ENCODE measurements at places on chromosomes 1 and 21. TPM values are rescaled to one million over a fixed set of nuclear protein-coding genes. Genes with fewer than 3 reads are reported as not detected.
A peak's percentile ranks its signal among the peaks of the same experiment; 100 is the strongest.

- DNase-seq = no peak
Observed at GRCh38 chr1:184163674-184164465, 112.3 kb downstream of the TSEN15 start.

CDC20 gene
- 53.7 TPM for total RNA-seq

KRTAP7-1 gene
- total RNA-seq = not detected

GPR37L1 gene
- not detected for total RNA-seq

TCHH gene
- total RNA-seq = under 0.01 TPM

GRCh38 chr1:55825461-55825860, 610.3 kb upstream of the USP24 start:
- no peak for DNase-seq

TSACC gene
- not detected for total RNA-seq

GRCh38 chr1:169618367-169618766, 11.6 kb downstream of the SELP start:
- DNase-seq = peak; percentile 7

GRCh38 chr1:21620496-21620895, 48.7 kb downstream of the RAP1GAP start:
- DNase-seq = no peak

- DNase-seq = no peak
Observed at GRCh38 chr1:12064073-12064969, 1.2 kb downstream of the TNFRSF8 start.

MXRA8 gene
- not detected for total RNA-seq

DNA sequence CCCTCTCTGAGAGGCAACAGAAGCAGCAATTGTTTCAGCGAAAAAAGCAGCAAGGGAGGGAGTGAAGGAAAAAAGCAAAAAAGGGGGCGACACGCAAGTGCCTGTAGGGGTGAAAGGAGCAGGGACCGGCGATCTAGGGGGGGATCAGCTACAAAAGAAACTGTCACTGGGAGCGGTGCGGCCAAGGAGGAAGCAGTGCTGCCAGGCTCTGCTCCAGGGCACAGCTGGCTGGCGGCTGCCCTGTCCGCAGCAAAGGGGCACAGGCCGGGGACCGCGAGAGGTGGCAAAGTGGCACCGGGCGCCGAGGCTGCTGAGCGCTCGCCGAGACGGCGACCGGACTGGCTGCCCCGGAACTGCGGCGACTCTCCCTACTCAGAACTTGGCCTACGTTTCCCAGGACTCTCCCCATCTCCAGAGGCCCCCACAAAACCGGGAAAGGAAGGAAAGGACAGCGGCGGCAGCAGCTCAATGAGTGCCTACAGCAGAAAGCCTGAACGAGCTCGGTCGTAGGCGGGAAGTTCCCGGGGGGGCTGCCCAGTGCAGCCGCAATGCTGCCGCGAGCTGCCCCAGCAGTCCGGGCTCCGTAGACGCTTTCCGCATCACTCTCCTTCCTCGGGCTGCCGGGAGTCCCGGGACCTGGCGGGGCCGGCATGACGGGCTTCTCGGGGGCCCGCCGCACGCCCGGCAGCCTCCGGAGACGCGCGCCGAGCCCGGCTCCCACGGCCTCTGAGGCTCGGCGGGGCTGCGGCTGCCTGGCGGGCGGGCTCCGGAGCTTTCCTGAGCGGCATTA, 1.0 kb upstream of the CDKN2C start:
- DNase-seq = peak; percentile 48

GRCh38 chr21:39265603-39266002, 47.8 kb downstream of the BRWD1 start:
- no peak for DNase-seq

DNA sequence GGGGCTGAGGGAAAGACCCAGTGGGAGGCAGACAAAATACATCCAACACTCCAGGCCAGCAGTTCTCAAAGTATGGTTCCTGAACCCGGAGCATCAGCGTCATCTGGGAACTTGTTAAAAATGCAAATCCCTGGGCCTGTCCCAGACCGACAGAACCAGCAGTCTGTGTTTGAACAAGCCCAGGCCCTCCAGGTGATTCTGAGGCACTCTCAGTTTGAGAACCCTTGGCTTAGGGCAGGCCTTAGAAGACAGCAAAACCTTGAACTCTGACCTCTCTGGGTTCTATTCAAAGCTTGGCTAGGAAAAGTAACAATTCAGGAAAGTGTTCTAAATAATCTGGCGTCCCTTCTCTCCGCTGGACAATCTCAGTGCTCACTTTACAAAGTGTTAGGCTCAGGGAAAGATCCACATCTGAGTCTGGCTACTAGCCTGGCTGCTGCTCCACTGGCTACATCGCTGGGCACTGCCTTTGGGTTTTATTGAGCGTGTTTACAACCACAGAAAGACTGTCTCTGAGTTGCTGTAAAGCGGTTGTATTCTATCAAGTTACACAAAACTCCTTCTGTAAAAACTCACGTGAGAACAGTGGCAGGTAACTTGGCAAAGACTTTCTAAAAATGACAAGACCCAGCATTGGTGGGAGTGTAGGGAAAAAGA, 166.1 kb downstream of the HIVEP3 start:
- DNase-seq = no peak

DNA sequence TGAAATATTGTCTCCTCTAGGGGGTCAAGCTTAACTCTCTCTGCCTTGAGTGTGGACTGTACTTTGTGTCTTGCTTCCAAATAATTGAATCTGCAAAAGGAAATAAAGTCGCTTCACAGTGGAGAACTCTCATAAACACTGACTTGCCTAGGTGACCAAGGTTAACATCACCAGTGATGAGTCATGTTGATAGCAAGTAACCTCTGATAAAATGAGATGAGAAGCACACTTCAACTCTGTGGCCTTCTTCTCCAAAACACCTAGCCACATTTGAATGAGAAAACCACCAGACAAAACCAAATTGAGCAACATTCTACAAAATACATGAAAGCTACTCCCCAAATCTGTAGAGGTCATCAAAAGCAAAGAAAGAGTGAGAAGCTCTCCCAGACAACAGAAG, 37.6 kb downstream of the PDE4B start:
- no peak for DNase-seq

MRAP gene
- not detected for total RNA-seq

RNF220 gene
- total RNA-seq = 45.6 TPM

GRCh38 chr1:22461678-22462527, 10.3 kb downstream of the ZBTB40 start:
- no peak for DNase-seq

AMY1B gene
- not detected for total RNA-seq

GRCh38 chr21:34930971-34931370, 118.1 kb downstream of the RUNX1 start:
- no peak for DNase-seq

DNA sequence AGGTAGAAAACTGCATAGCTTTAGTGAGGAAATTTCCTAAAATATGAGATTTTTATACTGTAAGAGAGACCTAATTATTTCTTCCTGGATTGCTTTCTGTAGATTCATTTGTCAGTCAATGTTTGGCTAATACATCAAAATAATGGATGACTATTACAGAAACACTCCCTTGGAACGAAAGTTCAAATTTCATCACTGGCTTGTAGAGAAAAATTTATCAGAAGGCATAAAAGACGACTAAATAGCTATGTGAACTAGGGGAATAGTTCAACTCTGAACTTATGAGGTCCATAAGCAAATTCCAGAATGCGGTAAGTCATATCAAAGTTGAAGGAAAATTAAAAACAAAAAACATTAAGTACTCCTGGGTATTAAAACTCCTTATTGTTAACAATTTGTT, 36.0 kb downstream of the WNT2B start:
- DNase-seq = no peak

DNA sequence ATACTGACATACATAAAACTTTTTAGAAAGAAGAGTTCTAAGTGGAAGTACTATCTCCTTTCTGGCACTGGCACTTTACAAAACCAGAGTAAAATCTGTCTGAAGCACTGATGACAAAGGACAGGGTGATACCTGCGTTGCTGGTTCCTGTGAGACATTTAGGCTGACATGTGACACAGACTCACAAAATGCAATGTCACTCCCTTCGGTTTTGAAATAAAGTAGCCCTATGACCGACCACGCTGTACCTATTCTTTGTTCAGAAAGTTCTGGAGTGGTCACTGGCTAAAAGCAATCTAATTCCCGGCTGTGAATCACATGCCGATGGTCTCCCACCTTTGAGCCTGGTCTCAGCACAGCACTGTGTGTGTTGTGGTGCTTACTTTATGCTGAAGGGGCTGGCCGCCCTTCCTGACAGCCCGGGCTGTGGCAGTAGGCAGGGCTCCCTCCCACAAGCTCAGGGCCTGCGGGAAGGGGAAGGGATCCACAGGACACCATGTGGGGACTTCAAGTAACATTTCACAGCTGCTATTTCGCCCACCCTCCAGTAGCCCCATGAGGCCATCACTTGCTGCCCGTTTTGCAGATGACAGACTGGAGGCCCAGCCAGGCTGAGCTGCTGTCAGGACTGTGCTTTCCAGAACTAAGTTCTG, 48.0 kb downstream of the MRPL37 start:
- no peak for DNase-seq

GRCh38 chr21:44377922-44378645, 24.7 kb downstream of the TRPM2 start:
- no peak for DNase-seq

ATF3 gene
- total RNA-seq = 1.0 TPM

- peak; percentile 73 for DNase-seq
Observed at GRCh38 chr1:227318853-227319607, 738 bp upstream of the CDC42BPA start.

DNA sequence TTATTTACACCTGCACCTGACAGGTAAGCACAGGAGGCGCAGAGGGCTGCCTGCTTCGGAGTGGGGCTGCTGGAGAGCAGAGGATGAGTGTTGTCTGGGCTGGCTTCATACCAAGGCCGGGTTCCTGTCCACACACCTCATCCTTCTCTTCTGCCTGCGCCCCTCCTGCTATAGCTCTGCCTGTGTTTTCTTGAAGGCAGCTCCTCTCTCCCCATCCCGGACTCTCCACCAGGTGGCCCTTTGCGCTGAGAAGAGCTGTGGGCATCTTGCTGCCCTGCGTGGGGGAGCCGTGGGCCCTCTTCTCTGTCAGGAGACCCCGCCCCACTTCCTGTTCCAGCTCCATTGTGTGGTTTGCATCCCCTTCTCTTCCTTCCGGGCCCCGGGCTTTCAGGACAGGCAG, 35.0 kb downstream of the ARHGEF10L start:
- no peak for DNase-seq

OR2L5 gene
- total RNA-seq = not detected

ZSCAN20 gene
- total RNA-seq = 5.5 TPM

WASF2 gene
- total RNA-seq = 54.5 TPM

DNA sequence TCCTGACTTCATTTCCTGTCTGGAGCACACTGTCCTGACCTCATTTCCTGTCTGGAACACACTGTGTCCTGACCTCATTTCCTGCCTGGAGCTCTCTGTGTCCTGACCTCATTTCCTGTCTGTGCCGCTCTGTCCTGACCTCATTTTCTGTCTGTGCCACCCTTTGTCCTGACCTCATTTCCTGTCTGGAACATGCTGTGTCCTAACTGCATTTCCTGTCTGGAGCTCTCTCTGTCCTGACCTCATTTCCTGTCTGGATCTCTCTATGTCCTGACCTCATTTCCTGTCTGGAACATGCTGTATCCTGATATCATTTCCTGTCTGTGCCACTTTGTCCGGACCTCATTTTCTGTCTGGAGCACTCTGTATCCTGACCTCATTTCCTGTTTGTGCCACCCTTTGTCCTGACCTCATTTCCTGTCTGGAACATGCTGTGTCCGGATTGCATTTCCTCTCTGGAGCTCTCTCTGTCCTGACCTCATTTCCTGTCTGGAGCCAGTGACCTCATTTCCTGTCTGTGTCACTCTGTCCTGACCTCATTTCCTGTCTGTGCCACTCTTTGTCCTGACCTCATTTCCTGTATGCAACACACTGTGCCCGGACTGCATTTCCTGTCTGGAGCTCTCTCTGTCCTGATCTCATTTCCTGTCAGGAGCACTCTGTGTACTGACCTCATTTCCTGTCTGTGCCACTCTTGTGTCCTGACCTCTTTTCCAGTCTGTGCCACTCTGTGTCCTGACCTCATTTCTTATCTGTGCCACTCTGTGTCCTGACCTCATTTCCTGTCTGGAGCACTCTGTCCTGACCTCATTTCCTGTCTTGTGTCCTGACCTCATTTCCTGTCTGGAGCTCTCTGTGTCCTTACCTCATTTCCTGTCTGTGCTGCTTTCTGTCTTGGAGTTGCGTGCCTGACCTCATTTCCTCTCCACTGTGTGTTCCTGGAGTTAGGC, 27.6 kb downstream of the SKI start:
- peak; percentile 69 for DNase-seq

ADARB1 gene
- 23.9 TPM for total RNA-seq

- no peak for DNase-seq
Observed at GRCh38 chr1:239802275-239802674, 289.4 kb upstream of the FMN2 start.

- no peak for DNase-seq
Observed at GRCh38 chr1:178706432-178706831, 18.6 kb upstream of the RALGPS2 start.

DNA sequence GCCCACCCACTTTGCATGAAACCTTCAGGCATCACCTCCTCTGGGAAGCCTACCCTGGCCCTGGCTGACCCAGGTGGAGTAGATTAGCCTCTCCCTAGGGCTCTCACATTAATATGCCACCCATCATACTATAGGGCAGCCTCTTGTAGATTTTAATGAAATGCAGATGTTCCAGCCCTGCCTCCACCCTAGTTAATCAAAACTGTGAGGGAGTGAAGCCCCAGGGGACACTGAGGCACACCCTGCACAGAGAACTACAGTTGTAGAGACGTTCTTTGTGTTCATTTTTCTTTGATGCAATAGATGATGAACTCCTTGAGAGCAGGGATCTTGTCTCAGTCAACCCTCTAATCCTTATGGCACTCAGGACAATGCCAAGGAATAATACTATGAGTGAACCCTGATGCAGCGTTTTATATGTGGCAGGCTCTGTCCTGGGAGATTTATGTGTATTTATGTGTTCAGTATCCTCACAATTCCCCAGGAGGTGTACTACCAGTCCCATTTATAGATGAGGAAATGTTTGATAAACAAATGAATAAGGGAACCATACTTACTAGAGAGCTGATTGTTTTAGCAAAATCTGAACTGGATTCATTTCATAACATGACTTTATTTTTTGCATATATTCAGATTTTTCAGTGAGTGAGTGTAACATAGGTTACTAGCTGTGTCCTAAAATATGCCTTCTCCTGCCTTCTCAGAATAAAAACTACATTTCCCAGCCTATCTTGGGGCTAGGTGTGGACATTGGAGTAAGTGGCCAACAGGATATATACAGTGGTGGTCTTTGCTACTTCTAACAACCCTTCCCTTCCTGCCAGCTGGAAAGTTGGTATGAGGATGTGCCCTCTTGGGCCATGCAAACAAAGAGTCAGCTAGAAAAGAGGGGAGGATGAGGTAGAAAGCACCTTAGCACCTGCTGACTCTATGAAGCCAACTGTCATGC, 23.5 kb upstream of the PRELP start:
- no peak for DNase-seq

NRDC gene
- 47.5 TPM for total RNA-seq

DNA sequence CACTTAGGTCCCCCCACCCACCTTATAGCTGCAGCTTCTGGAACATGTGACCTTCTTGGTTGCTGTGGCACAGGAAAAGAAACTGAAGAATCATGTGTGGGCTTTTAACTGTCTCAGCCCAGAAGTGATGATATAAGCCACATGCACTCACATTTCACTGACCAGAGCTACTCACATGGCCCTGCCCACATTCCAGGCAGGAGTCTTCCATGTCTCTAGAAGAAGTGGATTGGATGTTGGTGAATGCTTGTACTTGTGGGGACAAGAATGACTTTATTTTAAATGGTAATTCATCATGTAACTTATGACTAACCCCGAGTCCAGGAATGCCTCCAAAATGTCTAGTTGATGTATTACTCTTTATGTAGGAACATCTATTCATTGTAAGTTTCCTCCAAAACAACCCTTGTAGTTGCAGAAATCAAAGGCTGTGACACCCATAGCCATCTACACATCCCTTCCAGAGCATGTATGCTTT, 15.8 kb upstream of the CAMK1G start:
- no peak for DNase-seq
